H9 (cell line): ENCODE measurements at places on chromosomes 12 and 14.

DNA sequence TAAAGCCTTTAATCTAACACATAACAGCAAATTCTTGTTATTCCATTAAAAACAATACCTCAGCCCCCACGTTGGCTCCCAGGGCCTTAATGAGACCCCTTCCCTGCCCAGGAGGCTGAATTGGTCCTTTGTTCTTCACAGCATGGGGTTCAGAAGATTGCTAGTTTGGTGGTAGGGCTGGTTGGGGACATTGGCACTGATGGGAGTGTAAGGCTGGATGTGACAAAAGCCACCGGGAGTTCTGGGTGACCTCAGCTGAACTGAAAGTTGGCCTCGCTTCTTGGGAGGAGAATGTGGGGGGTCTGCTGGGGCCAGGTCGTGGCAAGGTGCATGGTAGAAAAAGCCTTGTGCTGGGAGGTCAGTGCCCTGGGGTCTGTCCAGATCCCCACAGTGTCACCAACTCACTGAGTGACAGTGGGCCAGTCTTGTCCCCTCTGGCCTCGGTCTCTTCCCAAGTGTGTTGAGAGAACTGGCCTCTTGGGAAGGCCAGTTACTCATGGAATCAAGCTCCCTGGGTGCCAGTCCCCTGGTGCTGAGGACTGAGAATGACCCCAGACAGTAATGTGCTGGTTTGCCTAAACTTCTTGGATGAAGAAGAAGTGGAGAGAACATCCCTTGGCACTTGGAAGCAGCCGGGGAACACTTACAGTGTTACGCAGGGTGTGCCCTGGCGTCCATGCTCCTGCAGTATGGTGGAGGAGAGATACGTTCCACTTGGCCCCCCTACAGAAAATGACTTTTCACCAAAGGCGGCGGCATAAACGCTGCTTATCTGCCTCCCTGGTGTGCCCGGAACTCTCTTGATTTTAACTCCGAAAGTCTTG, 283.7 kb upstream of the RTL1 start:
- no peak for DNase-seq

DNA sequence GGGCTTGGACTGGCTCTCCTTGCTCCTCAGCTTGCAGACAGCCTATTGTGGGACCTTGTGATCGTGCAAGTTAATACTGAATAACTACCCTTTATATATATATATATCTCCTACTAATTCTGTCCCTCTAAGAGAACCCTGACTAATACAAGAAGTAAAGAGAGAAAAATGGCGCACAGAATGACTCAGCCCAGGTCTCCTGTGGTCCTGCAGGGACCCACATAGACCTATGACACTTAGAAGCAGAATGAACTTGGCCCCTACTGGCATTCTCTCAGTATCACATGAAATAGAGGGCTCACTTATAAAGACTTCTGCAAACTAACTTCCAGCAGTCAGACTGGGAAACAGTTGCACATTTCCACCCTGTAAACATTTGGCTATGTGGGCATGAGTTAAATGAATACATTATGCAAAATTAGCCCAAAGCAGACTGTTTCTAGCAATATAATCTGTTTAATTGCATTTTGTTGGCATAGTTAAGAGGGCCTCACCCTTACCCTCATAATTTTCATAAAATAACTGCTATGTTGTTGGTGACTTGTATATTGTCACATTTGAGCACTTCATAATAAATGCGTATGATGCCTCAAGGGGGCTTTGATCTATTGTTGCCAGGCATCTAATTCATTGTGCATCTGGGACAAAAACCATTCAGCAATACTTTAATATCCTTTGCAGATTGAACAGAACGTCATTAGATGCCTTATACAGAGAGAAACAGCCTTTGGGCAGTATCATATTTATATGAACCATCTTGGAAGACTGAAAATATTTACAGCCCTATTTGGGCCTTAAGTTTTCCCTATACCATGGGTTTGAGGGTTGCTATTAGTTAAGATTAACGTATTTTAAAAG, 349.7 kb upstream of the DIO2 start:
- no peak for DNase-seq

- DNase-seq: peak; percentile 46
These were observed 6.2 kb upstream of the RNASE10 start for GRCh38 chr14:20499108-20499507.

GRCh38 chr12:25979059-25979458, 20.6 kb downstream of the RASSF8 start:
- DNase-seq: no peak

DNA sequence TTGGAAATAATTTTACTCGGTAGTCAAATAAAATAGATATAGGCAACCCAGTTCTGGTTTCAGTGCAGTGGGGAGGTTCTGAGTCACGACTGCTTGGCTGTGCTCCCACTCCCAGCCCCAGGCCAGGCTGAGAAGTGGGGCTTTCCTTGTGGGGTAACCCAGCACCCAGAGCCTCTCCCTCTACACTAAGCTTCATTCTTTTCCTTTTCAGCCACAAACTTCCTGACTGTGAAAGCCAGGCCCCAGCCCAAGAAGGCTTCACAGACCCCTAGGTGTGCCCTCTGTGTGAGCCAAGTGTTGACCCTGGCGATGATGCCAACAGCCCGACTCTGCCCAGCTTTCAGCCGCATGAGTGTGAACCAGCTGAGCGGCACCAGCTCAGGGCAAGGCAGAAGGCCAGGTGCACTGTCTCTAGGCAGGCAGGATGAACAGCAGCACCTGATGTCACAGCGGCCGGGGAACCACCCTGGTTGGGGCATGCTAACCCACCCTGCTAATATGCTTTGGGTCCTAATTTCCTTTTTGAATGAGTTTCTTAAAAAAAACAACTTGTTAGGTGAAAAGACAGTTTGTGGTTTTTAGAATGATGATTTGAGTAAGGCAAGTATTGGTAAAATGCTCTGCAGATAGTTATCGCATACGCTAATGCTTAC, 42.2 kb upstream of the ATP23 start:
- no peak for DNase-seq

DNA sequence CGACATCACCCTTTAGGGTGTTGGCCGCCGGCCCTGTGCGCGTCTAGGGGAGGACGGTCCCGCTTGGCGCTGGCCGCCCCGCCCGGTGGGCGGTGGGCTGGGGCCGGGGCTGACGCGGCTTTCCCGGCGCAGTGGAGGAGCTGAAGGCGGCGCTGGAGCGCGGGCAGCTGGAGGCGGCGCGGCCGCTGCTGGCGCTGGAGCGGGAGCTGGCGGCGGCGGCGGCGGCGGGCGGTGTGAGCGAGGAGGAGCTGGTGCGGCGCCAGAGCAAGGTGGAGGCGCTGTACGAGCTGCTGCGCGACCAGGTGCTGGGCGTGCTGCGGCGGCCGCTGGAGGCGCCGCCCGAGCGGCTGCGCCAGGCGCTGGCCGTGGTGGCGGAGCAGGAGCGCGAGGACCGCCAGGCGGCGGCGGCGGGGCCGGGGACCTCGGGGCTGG, 3.6 kb downstream of the TNFAIP2 start:
- peak; percentile 82 for DNase-seq

DNA sequence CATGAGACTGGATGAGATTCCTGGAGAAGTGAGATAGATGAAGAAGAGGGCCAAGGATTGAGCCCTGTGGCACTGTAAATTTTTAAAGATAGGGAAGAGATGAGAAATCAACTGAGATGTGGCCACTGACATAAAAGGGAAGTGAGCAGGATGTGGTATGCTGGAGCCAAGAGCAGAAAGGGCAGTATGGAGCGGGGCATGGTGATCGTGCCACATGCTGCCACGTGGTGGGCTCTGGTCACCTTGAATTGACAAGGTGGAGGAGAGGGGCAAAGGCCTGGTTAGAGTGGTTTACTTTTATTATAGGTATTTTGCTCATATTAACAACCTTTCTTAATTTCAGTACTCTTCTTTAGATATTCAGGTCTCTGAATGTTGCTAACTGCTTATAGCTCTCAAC, 257.9 kb downstream of the NEDD1 start:
- no peak for DNase-seq

- DNase-seq: no peak
These were observed 115.0 kb upstream of the SRRM4 start for GRCh38 chr12:118866346-118866745.

DNA sequence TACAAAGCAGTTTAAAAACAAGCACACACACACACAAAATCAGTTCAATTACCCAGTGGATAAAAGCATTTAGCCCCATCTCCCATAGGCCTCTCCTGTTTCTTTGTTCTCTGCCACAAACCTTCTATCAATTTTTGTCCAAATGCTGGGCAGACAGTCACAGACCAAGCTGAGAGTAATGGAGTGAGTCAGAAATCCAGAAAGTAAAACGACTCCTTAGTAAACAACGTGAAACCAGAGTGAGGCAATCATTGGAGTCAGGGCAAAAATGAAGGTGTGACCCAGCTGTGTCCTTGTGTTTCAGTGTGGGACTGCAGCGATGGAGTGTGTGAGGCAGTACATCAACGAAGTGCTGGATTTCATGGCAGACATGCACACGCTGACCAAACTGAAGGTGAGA, 102.0 kb downstream of the PRIMA1 start:
- no peak for DNase-seq

- no peak for DNase-seq
These were observed 53.9 kb downstream of the EMP1 start for GRCh38 chr12:13250416-13250815.

DNA sequence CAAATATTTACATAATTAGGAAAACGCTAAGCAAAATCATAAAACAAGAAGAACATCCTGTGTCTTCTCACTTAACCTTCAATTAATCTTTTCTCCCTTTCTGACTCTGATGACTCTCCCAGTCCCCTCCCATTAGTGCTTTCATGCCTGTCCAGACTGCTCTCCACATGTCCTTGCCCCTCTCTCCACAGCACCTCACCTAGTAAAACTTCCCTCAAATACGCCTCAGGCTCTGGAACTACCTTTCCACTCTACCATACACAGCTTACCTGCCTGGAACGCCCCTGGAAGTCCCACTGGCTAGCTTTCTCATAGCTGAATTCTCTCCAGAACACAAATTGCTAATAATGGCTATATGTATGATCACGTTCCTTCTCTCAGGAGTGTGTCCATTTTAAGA, 44.7 kb downstream of the SLC5A8 start:
- no peak for DNase-seq

GRCh38 chr12:22990501-22990900, 365.5 kb downstream of the ETNK1 start:
- no peak for DNase-seq

- DNase-seq: no peak
These were observed 92.8 kb upstream of the METAP2 start for GRCh38 chr12:95380997-95381786.

- no peak for DNase-seq
These were observed 30.6 kb upstream of the TRHDE start for GRCh38 chr12:72241552-72241951.

GRCh38 chr12:75766263-75767160, 255.1 kb upstream of the KRR1 start:
- DNase-seq: no peak

GRCh38 chr12:116202433-116202832, 75.1 kb downstream of the MED13L start:
- DNase-seq: no peak

- DNase-seq: peak; percentile 78
These were observed 13.9 kb downstream of the EVL start for GRCh38 chr14:100078997-100079725.

- no peak for DNase-seq
These were observed 32.7 kb upstream of the KLRF1 start for GRCh38 chr12:9794484-9795093.

DNA sequence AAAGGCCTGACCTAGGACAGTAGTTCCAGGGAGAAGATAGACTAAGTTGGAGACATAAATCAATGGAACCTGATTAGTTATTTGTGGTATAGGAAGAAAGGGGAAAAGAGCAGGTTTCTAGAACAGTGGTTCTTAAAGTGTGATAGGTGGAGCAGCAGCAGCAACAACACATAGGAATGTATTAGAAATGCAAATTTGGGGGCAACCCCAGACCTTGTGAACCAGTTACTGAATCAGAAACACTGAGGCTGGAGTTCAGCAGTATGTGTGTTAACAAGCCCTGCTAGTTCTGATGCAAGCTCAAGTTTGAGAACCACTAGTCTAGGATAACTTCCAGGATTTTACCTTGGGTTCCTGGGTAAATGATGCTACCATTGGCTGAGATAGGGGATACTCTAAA, 308.7 kb downstream of the EMP1 start:
- DNase-seq: no peak

DNA sequence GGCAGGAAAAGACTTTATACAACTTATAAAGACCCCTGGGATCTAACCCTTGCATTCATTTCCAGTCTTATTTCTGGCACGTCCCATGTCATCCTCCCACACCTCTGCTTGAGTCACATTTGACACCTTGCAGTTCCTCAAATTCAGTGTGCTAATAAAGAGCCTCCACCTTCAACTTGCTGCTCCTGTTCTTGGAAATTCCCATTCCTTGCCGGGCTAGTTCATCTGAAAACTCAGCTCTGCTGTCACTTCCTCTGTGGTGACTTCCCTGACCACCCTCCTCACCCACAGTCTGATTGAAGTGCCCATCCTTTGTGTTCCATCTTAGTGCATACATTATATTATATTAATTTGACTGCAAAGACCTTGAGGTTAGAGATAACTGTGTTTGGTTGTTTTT, 37.4 kb upstream of the PSMA6 start:
- no peak for DNase-seq

DNA sequence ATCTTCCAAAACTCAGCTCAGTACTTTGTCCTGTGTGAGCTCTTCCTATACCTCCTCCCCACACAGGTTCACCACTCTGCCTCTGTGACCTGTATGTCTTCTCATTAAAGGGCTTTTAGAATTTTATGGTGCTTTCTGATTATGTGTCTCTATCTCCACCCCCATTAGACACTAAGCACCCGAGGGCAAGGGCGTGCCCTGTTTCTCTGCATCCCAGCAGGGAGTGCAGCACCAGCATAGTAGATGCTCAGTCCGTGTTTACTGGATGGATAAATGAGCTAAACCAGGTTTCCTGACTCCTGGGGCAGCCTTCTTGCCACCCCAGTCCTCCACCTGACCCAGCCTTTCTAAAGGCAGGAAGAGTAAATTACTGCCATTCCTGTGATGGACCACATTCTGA, 333.8 kb downstream of the CACNA1C start:
- peak; percentile 20 for DNase-seq

- no peak for DNase-seq
These were observed 19.3 kb downstream of the NT5DC3 start for GRCh38 chr12:103821773-103822172.

- no peak for DNase-seq
These were observed 103.4 kb upstream of the MAP1LC3B2 start for GRCh38 chr12:116455540-116456329.

DNA sequence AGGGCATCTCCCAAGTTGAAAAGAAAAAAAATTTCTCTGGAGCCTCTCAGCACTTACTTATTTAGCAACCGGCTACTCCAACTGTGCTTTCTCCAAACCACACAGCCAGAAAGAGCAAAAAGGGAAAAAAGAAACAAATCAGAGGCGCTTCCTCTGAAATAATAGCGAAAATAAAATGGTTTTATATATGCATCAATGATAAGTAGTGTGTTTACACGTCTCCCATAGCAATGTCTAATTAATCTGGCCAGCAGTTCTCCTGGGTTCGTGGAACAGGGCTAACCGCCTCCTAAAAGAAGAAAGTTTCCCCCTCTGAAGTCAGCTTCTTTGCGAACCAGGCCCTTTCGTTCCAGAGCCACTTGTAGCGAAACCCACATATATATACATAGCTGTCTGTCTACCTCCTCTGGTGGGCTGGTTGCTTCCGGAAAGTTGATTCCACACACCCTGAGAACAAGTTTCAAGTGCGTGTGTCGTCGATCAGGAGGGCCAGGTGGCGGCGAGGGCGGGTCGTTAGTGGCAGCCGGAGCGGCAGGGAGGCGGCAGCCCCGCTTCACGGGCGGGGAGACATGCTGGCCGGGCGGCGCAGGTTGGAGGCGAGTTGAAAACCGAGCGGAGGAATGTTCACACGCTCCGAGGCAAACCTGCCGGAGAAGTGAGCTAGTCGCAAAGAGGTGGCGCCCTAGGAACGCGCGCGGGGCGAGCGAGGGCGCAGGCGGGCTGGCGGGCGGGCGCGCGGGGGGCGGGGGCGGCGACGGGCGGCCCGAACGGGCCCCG, 2.7 kb downstream of the PTHLH start:
- DNase-seq: peak; percentile 84
